ENCODE measurements at places on chromosomes 16 and 17.

- no peak for DNase-seq
These were observed 7.3 kb downstream of the CDH13 start for GRCh38 chr16:82633964-82634600.

DNA sequence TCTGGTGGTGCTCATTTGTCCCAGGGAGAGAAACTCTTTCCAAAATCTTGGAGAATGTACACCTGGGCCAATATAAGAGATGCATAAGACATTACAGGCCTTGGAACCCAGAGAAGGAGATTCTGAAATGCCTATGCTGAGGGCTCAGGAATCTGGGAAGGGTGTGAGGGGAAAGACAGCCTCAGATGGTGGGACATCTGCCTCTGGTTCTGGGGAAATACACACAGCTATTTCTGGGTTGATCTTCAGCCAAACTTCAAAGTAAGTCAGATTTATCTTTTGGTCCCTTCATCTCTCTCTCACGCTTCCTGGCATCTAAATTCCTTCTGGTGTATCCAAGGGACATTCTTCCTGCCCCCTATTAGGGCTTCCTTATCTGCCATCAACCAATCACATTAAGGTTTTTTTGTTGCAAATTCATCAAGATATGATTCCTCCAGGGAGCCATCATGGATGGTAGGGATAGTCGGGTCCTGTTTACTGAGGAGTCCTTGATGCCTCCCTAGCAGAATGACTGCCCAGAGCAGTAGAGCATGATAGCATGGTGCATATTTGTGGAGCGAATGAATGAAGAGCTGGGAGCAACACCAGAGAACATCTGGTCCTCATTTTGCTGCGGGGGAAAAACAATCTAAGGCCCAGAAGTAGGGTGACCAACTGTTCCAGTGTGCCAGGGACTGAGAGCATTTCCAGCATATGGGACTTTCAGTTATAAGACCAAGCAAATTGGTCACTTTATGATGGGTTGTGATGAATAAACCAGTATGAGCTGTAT is 35.7 kb upstream of the DYNLL2 start:
- no peak for DNase-seq

- no peak for DNase-seq
These were observed 142.5 kb downstream of the CMIP start for GRCh38 chr16:81586977-81587625.

- no peak for DNase-seq
These were observed 145.5 kb downstream of the NTN1 start for GRCh38 chr17:9166788-9167187.

DNA sequence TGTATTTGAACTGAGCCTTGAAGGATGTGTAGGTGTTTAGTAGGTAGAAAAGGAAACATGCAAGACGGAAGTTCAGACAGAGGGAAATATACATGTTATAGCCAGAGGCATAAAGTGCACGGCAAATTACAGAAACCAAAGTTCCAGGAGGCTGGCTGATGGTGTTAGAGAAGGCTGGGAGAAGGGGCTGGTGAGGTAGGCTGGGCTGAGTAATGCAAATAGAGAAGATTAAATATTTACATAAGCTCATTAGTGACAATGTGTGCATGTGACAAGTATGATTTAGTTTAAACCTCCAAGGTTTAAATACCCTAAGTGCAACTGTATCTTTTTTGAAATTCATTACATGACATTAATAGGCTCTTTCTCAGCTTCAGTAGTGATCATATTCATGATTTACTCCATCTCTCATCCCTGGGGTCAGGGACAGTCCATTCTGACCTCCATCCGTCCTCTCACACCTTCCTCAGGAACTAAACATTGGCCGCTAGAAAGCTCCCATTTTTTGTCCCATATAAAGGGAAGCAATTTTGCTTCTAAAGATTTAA is 399.8 kb upstream of the SALL1 start:
- no peak for DNase-seq

DNA sequence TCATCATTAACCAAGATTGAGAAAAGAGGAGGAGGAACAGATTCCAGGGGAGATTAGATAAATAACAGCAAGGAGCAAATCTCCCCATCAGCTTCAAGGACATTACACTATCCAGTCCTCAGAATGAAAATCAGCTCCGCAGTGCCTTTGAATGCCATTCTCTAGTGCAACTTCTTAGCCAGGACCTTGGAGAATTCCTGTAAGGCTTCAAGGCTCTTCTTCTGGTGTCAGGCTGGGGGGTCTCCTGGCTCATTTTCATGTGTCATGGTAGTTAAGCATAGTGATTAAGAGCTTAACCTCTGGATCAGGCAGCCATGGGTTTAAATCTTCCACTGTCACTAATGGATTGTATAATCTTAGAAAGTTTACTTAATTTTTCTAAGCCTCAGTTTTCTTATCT is 137.3 kb upstream of the CCL2 start:
- no peak for DNase-seq

- DNase-seq: peak; percentile 63
These were observed 52.0 kb upstream of the CLEC3A start for GRCh38 chr16:77970371-77970770.

DNA sequence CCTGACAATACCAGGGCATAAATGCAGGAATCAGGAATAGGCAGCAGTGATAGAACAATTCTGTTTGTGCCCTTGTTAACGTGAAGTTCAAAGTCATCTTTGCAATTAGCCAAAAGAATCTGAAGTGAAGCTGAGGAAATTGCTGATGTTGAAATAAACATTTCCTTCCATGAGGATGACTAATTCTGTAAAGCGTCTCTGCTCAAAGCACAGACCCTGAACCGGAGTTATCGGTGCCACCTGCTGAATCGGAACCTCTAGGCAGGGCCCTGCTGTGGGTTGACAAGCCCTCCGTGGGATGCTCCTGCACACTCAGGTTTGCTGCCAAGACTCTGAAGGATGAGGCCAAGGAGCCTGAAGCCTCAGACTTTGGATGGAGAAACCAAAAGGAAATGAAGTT is 37.0 kb upstream of the CDH1 start:
- DNase-seq: no peak

GRCh38 chr16:8816967-8817655 is 19.5 kb downstream of the PMM2 start:
- no peak for DNase-seq

DNA sequence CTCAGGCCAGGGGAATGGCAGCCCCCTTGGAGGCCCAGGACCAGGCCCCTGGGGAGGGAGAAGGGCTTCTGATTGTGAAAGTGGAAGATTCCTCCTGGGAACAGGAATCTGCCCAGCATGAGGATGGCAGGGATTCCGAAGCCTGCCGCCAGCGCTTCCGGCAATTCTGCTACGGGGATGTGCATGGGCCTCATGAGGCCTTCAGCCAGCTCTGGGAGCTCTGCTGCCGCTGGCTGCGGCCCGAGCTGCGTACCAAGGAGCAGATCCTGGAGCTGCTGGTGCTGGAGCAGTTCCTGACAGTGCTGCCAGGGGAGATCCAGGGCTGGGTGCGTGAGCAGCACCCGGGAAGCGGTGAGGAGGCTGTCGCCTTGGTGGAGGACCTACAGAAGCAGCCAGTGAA is 2.4 kb downstream of the ZNF213 start:
- DNase-seq: no peak

DNA sequence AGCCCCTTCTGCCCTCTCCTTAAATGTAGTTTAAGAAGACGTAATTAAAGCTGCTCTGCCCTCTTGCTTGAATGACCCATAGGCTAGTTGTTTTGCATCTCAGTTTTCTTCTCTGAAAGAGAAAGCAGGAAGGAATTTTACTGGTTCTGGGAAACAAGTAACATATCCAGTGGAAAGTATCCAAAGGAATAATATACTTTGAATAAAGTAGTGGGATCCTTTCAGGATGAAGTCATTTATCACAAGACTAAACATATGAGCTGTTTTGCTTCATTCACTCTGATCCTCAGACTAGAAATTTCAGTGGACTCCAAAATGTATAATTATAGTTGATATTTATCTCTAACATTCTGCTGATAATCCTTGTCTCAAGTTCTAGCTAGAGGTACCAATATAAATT is 1297.6 kb upstream of the GOT2 start:
- DNase-seq: no peak

- no peak for DNase-seq
These were observed 1.2 kb upstream of the PRR35 start for GRCh38 chr16:559021-559380.

GRCh38 chr16:28891964-28892890 is 13.9 kb downstream of the ATP2A1 start:
- no peak for DNase-seq

GRCh38 chr16:72819345-72819744 is 228.6 kb downstream of the ZFHX3 start:
- no peak for DNase-seq

GRCh38 chr16:29114574-29114973 is 129.7 kb downstream of the LAT start:
- no peak for DNase-seq

GRCh38 chr16:11310997-11311561 is 29.9 kb upstream of the PRM1 start:
- peak; percentile 94 for DNase-seq

GRCh38 chr17:75834928-75835653 is 9.1 kb downstream of the UNC13D start:
- DNase-seq: no peak

DNA sequence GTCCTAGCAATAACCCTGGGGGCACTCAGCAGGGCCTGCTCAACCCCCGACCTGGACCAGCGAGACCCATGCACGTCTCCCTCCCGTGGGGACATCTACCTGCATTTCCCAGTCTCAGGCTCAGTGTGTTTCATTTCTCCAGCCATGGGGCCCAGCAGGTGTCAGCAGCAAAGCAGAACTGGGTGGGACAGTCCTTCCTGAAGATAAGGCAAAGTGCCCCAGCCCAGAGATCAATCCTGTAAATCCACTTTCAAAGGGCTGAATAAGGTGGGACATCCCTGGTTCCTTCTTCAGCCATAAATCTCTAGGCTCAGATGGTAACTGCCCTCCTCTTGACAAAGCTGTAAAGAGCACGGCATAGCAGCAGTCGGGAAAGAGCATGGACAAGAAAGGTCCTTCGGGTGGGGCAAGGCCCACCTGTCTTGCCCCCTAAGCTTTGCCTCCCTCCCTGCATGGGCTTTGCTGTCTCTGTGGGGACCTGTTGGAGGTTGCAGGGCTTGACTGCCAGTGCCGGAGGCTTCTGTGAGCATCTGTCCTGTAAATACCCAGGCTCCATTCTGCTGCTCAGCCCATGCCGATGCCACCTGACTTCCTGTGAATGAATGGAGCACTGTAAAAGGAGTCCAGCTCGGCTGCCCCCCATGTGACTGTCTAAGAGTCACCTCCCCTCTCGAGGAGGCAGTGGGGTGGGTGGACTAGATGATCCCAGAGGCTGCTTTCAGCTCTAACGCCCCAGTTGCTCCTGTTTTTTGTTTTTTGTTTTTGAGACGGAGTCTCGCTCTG is 84.8 kb upstream of the TBC1D3K start:
- DNase-seq: no peak

DNA sequence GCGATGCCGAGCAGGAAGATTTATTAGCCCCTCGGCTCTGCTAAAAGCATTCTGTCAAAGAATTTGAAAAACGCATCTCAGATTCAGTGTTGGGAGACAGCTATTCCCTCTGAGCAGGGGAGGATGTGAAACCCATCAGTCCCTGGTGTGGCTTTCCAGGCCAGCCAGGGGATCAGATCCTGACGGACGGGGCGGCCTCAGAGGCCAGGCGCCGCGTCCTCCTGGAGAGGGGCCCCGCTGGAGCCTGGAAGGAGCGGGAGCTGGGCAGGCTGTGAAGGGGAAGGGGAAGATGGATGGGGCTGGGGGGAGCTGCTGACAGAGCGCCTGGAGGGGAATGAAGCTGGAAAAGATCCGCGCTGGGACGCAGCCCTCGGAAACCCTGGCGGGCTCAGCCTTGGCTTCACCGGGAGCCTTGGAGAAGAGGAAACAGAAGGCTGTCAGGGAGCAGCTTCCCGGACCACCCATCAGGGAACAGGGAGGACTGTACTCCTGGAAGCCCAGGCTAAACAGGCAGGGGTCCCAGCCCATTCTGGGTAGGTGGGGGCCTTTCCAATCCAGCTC is 358.0 kb downstream of the C16orf95 start:
- no peak for DNase-seq

DNA sequence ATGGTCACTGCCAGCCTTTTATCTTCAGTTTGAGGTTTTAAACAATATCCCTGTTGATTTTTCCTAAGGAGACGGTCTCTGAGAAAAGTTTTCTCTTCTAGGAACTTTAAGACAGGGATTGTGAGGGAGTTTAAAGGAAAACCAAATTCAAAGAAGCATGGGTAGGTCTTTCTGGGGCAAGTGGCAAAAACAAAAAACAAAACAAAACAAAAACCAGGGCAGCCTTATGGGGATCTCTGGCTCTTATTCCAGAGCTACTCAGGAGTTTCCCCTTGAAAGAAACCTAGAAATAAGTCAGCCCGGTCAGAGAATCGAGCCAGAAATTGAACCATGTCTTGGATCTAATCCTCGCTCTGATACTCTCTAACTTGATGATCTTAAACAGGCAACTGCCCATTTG is 424.5 kb downstream of the GRIN2A start:
- DNase-seq: no peak

DNA sequence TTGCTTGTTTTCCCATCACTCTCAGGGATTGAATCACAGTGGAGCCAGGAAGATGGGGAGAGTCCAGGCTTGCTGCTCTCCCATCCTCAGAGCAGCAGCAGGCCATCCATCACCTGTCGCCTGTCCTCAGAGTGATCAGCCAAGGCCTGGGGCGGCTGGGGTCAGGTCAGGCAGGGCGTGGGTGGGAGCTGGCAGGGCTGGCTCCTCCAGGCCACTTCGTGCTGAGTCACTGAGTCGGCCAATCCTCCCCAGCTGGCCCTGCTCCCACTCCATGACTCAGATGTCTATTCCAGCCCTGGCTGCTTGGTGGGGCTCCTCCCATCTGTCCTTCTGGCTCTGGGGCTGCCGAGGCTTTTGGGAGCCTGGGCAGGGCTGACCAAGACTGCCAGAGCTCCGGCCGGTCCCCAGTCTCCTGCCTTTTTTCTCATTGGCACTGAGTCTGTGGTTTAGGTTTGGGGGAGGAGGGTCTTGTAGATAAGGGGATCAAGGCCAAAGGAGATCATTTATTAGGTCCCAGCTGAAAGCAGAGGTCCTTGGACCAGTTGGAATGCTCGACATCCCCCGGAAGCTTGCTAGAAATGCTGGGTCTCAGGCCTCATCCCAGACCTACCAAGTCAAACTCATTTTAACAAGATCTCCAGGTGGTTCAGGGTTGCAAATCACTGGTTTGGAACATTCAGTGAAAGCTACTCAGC is 72.7 kb downstream of the ABCC1 start:
- DNase-seq: peak; percentile 88

DNA sequence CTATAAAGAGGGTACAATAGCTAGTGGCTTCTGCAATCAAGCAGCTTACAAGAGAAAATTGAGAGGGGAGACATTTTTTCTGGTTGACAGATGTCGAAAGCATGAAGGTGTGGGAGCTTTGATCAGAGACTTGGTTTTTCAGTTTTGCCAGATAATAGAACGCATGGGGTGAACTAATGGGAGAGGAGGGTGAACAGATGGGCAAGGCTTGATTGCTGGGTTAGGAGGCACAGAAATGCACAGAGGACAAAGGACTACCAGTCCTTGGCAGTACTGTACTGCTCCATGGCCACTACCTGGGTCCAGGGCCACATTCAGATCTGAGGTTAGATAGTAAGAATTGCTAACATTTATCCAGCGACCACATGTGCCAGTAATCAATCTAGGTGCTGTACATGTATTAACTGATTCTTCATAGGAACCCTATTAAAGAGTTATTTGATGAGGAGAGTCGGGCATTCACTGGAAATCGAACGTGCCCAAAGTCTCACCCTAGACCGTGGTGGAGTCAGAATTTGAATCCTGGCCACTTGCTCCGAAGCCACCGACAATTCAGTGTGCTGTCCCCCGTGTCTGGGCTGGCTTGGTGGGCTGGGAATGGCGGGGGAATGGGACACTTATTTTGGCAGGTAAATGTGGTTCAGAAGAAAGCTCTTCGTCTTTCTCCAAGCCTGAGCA is 873 bp upstream of the KSR1 start:
- no peak for DNase-seq
